Thyroid gland (tissue), 4 donors: ENCODE measurements at places on chromosomes 3 and 15.
A peak's percentile ranks its signal among the peaks of the same experiment; 100 is the strongest.

- peak; percentile 82 for DNase-seq
Measured at GRCh38 chr15:33045066-33045810, 149.3 kb downstream of the FMN1 start.

DNA sequence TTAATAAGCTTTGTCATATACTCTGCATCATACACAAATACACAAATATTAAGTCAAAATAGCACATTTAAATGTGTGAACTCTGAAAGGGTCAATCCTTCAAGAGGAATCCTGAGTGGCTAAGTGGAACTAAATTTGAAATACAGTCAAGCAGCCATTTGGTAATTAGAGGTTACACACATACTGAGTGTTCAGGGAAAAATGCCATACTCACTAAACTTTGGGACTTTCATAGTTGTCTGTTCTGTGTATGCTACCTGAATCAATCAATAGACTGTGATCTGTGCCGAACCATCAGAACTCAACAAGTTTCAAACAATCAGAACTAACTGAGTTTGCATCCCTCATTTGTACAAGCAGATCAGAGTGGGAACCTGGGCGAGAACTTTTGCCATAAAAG, 15.3 kb downstream of the ANKRD28 start:
- DNase-seq = no peak

DNA sequence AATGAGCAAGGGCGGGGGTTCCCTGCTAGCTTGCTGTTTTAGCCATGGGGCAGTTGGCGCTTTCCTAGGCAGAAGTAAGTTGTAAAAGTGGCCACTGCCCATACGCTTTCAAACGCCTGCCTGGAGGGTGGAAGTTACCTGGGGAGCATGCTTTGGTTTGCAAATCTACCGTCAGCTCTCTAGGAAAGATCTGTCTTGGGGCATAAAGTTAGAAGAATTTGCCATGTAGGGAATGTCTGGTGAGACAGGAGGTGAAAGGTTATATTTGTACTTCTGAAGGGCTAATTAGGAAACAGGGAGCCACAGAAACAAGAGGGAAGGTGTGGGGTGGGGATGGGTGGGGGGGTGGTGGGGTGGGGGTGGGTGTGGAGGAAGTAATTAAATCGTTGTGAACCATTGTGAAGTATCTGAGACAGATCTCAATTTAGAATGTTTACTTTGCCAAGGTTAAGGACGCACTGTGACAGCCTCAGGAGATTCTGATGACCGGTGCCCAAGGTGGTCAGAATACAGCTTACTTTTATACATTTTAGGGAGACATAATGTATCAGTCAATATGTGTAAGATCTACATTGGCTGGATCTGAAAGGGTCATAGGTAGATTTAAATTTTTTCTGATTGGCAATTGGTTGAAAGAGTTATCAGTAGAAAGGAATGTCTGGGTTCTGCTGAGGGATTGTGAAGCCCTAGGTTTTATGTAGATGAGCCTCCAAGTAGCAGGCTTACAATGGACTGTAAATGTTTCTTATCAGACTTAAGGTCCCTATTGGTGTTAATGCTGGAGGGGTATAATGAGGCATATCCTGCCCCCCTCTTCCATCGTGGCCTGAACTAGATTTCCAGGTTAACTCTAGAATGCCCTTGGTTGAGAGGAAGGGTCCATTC, 62.0 kb upstream of the GCNT3 start:
- no peak for DNase-seq

GRCh38 chr3:54999159-54999558, 71.3 kb upstream of the LRTM1 start:
- no peak for DNase-seq

- no peak for DNase-seq
Measured at GRCh38 chr15:78201281-78202190, 32.8 kb downstream of the ACSBG1 start.

- no peak for DNase-seq
Measured at GRCh38 chr3:117719316-117719926, 1009.8 kb downstream of the TUSC7 start.

DNA sequence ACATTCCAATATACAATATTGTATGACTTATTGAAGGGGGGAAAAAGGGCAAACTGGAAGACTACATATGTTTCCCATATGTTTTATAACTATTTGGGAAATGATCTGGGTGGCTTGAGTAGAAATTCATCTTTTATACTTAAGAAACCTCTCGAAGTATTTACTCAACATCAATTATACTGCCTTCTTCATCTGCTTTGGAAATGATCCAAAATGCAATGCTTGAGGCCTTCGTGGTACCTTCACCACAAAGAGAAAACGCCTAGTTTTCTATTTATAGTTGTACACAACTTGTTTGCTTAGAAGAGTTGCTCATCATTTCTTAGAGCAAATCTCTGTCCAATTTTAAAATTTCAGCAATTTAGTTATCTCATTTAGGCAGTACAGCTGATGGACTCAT, 18.8 kb downstream of the ACKR4 start:
- DNase-seq = no peak

- no peak for DNase-seq
Measured at GRCh38 chr15:31298707-31299172, 27.9 kb upstream of the KLF13 start.

- no peak for DNase-seq
Measured at GRCh38 chr3:148903022-148903442, 37.9 kb downstream of the CPA3 start.

DNA sequence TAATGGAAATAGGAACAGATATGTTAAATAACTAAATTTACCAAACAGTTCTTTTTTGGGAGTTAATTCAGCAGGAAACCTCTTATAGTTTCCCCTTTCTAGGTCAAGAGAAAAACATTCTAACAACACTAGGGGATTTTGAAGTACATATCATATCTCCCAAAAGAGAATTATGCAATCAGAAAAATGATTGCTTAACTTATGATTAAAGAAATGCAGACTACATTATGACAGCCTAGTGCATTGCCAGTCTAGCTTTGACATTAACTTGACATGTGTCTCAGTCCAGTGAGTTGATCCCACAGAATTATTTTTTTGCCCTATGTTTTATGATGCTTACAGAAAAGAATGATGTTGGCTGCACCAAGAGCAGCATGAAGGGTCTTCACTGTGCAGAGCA, 31.7 kb upstream of the NPHP3 start:
- DNase-seq = no peak

DNA sequence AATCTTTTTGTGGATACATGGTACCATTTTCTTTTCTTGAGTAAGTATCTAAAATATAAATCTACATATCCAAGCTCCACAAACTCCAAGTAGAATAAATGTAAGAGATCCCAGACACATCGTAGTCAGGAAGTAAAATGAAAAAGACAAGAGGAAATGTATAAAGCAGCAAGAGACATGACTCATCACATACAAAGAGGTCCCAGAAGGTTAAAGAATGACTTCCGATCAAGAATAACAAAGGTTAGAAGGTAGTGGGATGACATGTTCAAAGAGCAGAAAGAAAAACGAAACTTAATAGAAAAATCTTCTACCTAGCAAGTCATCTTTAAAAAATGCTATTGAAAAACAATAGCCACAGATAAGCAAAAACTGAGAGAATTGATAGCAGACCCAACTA, 705.8 kb downstream of the NR2F2 start:
- no peak for DNase-seq
